A549 treated with GW870086 at 1 μM for 4 hours (cell line): ENCODE measurements at places on chromosomes 11 and 22. TPM values are rescaled to one million over a fixed set of nuclear protein-coding genes. Genes with fewer than 3 reads are reported as not detected.

HEPHL1 gene
- total RNA-seq: not detected in 5 replicates

MIOX gene
- total RNA-seq: 0.09 TPM in 1 of 5 replicates, not detected in the others

FJX1 gene
- total RNA-seq: 31.9 to 44.3 TPM (median 39.3 TPM) in 5 replicates

TYR gene
- not detected in 5 replicates for total RNA-seq

DGAT2 gene
- 1.4 to 2.2 TPM (median 1.7 TPM) in 5 replicates for total RNA-seq

C11orf65 gene
- 0.12 to 0.49 TPM (median 0.14 TPM) in 3 of 5 replicates, not detected in the others for total RNA-seq

GTSE1 gene
- 27.2 to 36.3 TPM (median 31.4 TPM) in 5 replicates for total RNA-seq

NAP1L4 gene
- 112 to 126 TPM (median 117 TPM) in 5 replicates for total RNA-seq

RAPSN gene
- 0.07 to 0.10 TPM in 2 of 5 replicates, not detected in the others for total RNA-seq

WT1 gene
- 4.6 to 6.0 TPM (median 5.1 TPM) in 5 replicates for total RNA-seq

OAF gene
- 8.3 to 11.0 TPM (median 10.1 TPM) in 5 replicates for total RNA-seq

DDX25 gene
- not detected in 5 replicates for total RNA-seq

ROM1 gene
- total RNA-seq: 3.7 to 5.5 TPM (median 4.0 TPM) in 5 replicates

PNPLA3 gene
- 0.70 to 1.2 TPM (median 0.94 TPM) in 5 replicates for total RNA-seq

RPUSD4 gene
- total RNA-seq: 15.7 to 17.2 TPM (median 16.9 TPM) in 5 replicates

SLC15A3 gene
- not detected in 5 replicates for total RNA-seq

DEFB131B gene
- not detected in 5 replicates for total RNA-seq

PISD gene
- total RNA-seq: 20.5 to 27.7 TPM (median 25.2 TPM) in 5 replicates

POTEH gene
- not detected in 5 replicates for total RNA-seq

RFPL3 gene
- not detected in 5 replicates for total RNA-seq

SAA4 gene
- total RNA-seq: not detected in 5 replicates

CEP126 gene
- 1.8 to 3.4 TPM (median 2.7 TPM) in 5 replicates for total RNA-seq

OR8K1 gene
- total RNA-seq: not detected in 5 replicates

CSNK2A3 gene
- total RNA-seq: 1.7 to 2.3 TPM (median 1.8 TPM) in 5 replicates

MMP3 gene
- total RNA-seq: 0.17 to 0.28 TPM in 2 of 5 replicates, not detected in the others

TCN1 gene
- 0.20 to 0.54 TPM (median 0.34 TPM) in 4 of 5 replicates, not detected in the other for total RNA-seq

RTCB gene
- 78.1 to 80.1 TPM (median 78.8 TPM) in 5 replicates for total RNA-seq

BATF2 gene
- total RNA-seq: 0.61 to 1.3 TPM (median 0.67 TPM) in 5 replicates

MN1 gene
- 2.4 to 4.0 TPM (median 3.4 TPM) in 5 replicates for total RNA-seq
